ENCODE measurements at places on chromosomes 5 and 9. TPM values are rescaled to one million over a fixed set of nuclear protein-coding genes. Genes with fewer than 3 reads are reported as not detected.

Gene FREM1
- under 0.01 TPM for total RNA-seq

Gene WDR55
- total RNA-seq, result 25.2 TPM

Gene SHISAL2B
- not detected for total RNA-seq

GRCh38 chr9:32523910-32524309 lies 2.1 kb downstream of the RIGI start:
- DNase-seq, result no peak
- H3K27me3 ChIP-seq, result no peaks in the 10 kb centered on the region
- H3K4me3 ChIP-seq, result no peak overlapping the region
- H3K4me1 ChIP-seq, result no peaks in the 10 kb centered on the region
- H3K36me3 ChIP-seq, result no peaks in the 10 kb centered on the region

DNA sequence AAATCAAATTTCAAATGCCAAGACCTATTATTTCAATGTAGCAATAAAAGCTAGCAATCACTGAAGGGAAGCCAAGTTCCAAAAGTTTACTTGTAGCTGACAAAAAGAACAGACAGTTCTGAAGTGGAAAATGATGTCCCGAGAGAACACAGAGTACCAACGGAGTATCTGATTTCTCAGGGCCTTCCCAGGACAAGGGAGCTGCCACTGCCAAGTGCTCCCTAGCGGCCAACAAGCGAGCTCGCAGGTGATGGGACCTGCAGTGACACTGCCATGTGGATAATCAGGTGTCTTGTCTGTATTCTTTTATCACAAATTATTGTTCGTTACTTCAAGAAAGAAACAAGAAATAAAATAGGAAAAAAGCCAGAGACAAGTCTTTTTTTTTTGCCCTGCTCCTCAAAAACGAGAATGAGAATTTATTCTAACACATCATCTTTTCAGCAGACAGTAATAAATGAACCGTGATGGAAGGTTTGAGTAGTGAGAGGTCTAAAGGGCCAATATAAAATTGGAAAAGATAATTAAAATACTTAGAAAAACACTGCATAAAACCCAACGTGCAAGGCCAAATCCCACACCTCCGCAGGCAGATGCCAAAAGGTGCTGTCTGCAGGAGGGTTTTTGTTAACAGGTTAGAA lies 159.4 kb downstream of the MYO10 start:
- H3K27me3 ChIP-seq, result no peaks in the 10 kb centered on the region
- H3K27ac ChIP-seq, result no peak overlapping the region
- DNase-seq, result peak; percentile 44
- peaks cover 3% of the 10 kb centered on the region for H3K36me3 ChIP-seq
- no peak overlapping the region for H3K4me3 ChIP-seq
- H3K4me1 ChIP-seq, result peaks cover 2% of the 10 kb centered on the region

- no peak for DNase-seq
- H3K4me3 ChIP-seq, result peak overlapping the region; percentile 89
- no peaks in the 10 kb centered on the region for H3K27me3 ChIP-seq
Observed at GRCh38 chr9:129834489-129835127, 467 bp downstream of the C9orf78 start.

- DNase-seq, result no peak
- no peak overlapping the region for H3K4me3 ChIP-seq
- H3K36me3 ChIP-seq, result peaks cover 20% of the 10 kb centered on the region
- no peaks in the 10 kb centered on the region for H3K27me3 ChIP-seq
- H3K4me1 ChIP-seq, result peaks cover 6% of the 10 kb centered on the region
- H3K27ac ChIP-seq, result no peak overlapping the region
Observed at GRCh38 chr5:179794575-179794974, 789 bp downstream of the LTC4S start.

DNA sequence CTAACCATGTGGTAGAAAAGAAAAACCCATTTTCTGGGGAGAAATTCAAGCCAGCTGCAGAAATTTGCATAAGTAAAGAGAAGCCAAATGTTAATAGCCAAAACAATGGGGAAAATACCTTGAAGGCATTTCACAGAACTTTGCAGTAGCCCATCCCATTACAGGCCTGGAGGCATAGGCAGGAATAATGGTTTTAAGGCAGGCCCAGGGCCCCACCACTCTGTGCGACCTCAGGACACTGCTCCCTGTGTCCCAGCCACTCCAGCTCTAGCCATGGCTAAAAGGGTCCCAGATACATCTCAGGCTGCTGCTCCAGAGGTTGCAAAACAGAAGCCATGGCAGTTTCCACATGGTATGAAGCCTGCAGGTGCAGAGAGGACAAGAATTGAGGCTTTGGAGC lies 253.3 kb downstream of the CTNND2 start:
- H3K36me3 ChIP-seq, result no peaks in the 10 kb centered on the region
- H3K4me1 ChIP-seq, result no peaks in the 10 kb centered on the region
- H3K27me3 ChIP-seq, result no peaks in the 10 kb centered on the region
- H3K4me3 ChIP-seq, result no peak overlapping the region
- no peak overlapping the region for H3K27ac ChIP-seq

DNA sequence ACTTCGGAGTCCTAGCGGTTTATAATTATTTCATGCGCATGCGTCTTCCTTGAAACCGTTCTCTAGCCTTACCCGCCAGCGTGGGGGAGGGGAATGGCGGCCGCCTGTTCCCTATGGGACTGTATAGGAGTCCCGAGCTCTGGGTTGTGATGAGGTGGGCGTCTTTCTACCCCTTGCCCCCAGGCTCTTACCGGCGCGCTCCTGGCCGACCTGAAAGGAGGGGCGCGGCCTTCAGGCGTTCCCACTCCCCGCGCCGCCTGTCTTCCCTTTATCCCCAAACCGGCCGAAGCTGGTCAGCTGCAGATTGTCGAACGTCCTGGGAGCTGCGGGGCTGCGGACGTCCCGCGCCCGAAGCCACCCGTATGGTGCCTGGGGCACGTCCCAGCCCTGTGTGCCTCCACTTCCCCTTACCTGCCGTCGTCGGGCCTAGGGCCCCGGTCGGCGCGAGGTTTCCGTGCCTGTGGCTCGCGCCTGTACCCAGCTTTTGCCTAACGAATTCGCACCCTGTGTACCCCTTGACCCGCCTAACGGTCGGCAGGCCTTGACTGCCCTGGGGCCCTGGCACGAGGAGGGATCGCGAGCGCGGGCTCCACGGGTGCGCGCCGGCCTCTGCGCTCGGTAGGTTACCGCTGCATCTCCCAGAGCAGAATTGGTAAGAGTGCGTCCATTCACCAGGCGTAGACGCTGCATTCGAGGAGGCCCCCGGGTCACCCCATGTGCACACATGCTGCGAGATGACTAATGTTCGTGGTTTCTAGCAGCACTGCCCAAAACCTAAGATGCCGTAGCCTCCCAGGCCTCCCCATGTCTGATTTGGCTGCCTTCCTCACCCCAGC lies 653 bp upstream of the HNRNPH1 start:
- H3K36me3 ChIP-seq, result peaks cover 2% of the 10 kb centered on the region
- H3K27ac ChIP-seq, result peak overlapping the region; percentile 96
- H3K27me3 ChIP-seq, result no peaks in the 10 kb centered on the region
- peak overlapping the region; percentile 67 for H3K4me3 ChIP-seq
- DNase-seq, result peak; percentile 91
- peaks cover 9% of the 10 kb centered on the region for H3K4me1 ChIP-seq

DNA sequence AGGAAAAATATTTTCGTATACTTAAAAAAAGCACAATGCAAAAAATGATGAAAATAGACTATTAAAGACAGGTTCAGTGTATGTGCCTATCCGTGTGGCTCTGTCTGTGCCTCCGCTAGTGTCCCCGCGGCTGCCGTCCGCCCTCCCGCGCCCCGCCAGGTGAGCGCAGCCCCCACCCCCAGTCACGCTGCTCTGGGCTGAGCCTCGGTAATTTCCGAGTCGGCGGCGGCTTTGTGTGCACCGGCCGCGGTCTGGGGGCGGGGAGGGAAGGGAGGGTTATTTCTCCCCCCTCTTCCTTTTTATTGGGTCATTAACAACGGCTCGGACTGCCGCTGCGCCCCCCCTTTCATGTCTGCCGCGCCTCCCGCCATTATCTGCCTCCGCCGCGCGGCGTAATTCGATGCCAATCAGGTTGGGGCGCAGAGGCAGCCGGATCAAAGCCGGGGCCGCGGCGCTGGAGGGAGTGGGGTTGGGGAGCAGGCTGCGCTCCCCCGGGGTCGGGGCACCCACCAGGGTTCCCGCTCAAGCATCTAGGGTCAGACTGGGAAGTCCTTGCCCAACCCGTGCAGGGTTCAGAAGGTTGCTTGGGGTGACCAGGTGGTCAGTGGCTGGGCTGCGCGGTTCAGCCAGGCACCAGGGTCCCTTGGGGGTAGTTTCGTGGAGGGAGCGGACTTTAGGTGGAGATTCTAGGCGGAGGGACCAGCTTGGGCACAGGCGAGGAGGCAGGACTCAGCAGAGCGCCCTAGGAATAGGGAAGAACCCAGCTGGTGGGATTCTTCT lies 39.5 kb upstream of the PSD2 start:
- DNase-seq, result peak; percentile 12
- no peak overlapping the region for H3K4me3 ChIP-seq
- no peaks in the 10 kb centered on the region for H3K36me3 ChIP-seq
- H3K27me3 ChIP-seq, result peaks cover 37% of the 10 kb centered on the region

DNA sequence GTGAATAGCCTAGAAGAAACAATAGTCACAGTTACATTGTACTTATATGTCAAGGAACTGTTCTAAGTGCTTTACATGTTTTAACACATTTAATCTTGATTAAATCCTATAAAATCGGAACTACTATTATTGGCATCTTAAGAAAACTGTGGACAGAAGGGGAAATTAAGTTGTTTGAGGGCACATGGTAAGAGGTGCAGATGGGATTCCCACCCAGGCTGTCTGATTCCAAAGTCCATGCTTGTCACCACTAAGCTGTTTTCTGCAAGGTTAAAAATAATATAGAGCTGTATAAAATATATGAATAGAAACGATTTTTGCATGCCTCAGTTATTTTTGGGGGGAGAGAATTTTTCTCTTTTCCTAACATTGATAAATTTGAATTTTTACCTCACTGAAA lies 194.6 kb upstream of the KLF9 start:
- peaks cover 7% of the 10 kb centered on the region for H3K4me1 ChIP-seq
- H3K36me3 ChIP-seq, result no peaks in the 10 kb centered on the region
- no peak overlapping the region for H3K4me3 ChIP-seq
- DNase-seq, result no peak
- no peaks in the 10 kb centered on the region for H3K27me3 ChIP-seq

DNA sequence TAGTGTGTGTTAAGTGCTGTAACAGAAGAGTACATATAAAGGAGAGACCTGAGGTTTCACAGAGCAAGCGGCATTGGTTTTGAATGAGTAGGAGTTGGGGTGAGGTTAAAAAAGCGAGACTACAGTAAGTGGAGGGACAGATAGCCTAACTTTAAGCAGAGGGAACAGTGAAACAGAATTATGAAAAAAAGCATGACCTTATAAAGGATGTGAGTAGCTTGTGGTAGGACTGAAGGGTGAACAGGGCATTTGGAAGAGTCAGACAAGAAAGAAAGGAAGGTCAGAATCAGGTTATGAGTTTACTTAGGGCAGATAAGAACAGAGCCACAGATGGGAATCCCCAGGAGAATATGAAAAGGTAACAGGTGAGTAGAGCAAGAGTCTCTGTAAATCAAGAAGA lies 22.5 kb downstream of the MSANTD3 start:
- DNase-seq, result no peak
- H3K27ac ChIP-seq, result no peak overlapping the region
- peaks cover 22% of the 10 kb centered on the region for H3K36me3 ChIP-seq
- H3K4me1 ChIP-seq, result peaks cover under 1% of the 10 kb centered on the region
- H3K27me3 ChIP-seq, result no peaks in the 10 kb centered on the region

GRCh38 chr5:127967323-127967982 lies 116.1 kb upstream of the SLC12A2 start:
- H3K36me3 ChIP-seq, result no peaks in the 10 kb centered on the region
- H3K4me3 ChIP-seq, result no peak overlapping the region
- no peaks in the 10 kb centered on the region for H3K4me1 ChIP-seq
- H3K27me3 ChIP-seq, result no peaks in the 10 kb centered on the region

Measured in fibroblast of lung (primary cell).